Activated CD4-positive, alpha-beta T cell treated with anti-CD3 and anti-CD28 coated beads, Interleukin-2, amount 50 U/mL, for 1 hour (primary cell): ENCODE measurements at places on chromosomes 1 and 21.

GRCh38 chr1:210143465-210144062 lies 89.0 kb upstream of the SERTAD4 start:
- DNase-seq: peak; percentile 28

DNA sequence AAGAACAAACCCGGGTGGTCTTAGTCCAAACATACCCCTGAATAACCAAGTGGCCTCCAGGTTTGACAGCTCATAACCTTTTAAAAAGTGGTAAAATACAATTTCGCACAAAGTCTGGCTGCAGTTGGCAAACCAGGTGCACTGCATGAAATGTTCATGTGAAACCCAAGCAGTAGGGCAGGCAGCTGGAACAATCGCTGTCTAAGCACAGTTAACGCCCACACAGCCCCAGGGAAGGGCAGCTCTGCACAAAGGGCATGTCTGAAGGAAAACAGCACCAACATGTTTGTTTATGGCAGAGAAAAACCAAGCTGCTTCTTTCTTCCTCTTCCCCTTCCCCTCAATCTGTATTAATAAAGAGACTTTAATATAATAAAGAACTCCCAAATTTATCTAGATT lies 49.5 kb downstream of the KIAA1614 start:
- DNase-seq: no peak

DNA sequence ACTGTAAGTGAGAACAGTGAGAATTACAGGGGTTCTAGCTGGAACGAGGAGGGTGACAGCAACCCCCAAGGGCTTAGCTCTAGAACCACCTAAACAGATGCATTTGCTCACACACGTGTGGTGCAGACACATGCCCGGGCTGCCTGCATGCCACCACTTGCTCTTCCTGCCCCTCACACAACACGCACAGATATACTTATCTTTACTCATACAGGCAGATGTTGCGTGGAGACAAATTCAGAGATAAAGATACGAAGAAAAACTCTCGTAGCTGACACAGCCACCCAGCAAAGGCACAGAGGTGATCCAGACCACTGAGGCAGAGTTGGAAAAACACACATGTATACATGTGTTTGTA lies 13.5 kb downstream of the VANGL1 start:
- DNase-seq: no peak

DNA sequence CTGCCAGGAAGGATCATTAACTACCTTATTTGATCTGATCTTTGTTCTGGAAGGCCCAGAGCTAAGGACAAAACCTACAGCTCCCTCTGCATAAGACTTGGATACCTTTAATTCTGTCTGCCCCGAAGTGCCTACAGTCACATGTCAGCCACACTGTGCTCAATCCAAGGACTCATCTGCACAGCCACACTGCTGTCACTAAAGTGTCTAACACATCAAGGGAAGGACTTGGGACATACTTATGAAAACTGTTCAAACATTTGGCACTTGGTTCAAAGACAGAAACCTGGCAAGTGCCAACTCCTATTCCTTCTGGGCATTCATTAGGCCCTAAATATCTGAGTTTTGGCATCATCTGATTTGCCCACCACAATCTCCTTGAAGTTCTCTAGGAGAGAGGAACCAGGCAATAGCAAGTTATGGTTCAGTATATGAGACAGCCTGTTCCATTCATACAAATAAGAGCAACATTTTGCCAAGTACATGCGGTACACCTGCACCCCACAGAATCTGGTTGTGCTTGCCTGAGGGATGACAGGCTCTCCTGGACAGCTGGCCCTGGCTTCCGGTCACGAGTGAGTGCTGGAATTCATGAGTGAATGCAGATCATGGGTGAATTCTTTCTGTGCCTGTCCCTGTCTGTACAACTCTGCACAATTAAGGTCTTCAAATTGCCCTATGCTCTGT lies 105.9 kb downstream of the KCNK1 start:
- DNase-seq: no peak

DNA sequence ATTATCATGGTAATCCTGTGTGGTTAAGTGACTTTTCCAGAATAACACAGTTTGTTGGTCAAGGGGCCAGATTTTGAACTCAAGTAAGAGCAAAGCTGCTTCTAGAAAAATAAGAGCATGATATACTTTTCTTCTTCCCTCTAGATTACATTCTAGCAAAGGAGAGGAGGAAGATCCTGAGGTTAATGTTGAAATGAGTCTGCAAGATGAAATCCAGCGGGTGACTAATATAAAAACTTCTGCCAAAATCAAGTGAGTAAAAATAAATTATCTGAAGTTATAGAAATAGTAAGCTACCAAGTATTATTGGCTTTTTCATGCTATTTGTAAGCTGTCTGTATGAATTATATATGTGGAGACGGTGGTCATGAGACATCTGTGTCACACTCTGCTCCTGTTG lies 12.8 kb downstream of the WDR3 start:
- no peak for DNase-seq

DNA sequence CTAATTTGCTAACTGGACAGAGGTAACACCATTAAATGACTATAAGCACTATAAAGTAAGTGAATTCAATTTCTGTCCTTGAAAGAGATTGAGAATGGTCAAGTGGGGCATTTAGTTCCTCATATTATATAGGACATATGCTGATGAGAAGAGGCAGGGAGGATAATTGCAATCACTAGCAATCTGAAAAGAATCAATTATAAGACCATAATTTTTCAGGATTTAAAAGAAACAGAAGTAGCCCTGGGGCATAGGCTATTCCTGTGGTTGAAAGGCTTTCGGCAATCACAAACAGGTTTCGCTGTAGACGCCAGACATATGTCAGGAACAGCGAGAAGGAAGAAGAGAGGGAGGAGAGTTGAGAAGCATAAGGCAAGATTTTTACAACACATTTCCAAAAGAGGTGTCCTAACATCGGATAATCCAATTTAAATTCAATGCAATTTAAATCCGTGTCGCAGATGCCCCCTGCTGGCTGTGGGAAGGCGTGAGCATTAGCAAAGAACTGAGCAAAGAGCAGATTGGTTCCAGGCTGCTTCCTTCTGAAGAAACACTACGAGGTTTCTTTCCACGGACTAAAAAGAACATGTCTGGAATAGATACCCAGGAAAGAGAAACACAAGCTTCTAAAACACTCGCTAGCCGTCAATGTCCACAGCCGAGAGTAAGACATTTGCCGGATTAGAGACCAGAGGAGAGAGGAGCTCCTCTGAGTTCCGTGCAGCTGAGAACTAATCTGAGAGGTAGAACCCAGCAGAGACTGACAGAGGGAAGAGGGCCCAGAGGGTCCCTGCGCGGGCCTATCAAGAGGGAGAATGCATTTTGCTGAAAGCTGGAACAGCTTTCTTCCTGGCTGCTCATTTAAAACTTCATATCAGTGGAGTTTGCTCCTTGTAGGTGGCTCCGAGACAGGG lies 27.9 kb downstream of the RGS5 start:
- DNase-seq: peak; percentile 22

GRCh38 chr1:228555074-228555994 lies 68.2 kb downstream of the RNF187 start:
- DNase-seq: peak; percentile 42

DNA sequence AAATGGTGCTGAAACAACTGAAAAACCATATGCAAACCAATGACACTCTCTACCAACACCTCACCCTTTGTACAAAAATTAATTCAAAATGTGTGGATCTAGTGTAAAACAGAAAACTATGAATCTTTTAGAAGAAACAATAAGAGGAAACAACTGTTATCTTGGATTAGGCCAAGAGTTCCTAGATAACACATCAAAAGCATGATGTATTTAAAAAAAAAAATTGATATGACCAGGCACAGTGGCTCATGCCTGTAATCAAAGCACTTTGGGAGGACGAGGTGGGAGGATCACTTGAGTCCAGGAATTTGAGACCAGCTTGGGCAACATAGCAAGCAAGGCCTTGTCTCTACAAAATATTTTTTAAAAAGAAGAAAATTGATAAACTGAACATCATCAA lies 79.0 kb downstream of the EIF4G3 start:
- DNase-seq: no peak

- DNase-seq: peak; percentile 23
Observed at GRCh38 chr1:50332941-50333594, 90.2 kb downstream of the DMRTA2 start.
